ENCODE measurements at places on chromosomes 6 and 20.

- DNase-seq, result no peak
These were observed 122.7 kb upstream of the RNF24 start for GRCh38 chr20:4138056-4138455.

DNA sequence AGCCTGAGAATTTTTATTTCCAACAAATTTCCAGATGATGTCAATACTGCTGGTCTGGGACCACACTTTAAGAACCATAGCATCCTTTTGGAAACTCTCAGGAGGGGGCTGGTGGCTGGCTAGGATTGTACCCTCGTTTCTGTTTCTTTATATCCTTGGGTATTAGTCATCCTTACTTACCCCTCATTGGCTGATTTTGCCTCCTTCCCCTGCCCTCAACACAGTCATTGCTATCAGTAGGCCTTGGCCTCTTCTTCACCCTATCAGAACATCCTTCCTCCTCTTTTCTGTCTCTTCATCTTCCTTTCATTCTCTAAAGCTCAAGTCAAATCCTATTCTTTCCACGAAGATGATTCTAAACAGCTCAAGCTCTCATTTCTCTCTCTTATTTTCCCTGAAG lies 148.5 kb downstream of the ELOVL4 start:
- DNase-seq, result no peak

DNA sequence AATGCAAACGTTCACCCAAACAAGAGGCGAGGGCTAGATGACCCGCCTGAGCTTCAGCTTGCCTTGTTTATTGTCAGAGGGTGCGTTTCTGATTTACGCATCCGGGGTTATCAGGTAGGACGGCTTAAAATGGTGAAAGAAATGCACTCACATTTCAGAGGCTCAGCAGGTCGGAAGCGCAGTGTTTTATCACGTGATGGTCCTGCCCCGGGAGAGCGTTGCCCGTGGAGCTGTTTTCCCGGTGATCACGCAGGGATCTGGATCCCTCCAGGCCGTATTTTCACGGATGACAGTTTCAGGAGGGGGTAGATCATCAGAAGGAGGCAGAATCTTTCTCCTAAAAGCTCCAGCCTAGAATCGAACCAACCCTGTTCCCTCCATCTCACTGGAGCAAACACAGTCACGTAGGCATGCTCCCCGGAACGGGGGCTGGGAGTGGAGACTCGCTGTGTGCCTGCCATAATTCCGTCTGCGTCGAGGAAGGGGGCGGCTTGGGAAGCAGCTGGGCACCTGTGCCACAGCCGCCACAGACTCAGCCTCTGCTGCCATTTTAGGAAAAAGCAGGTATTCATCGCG lies 121.7 kb downstream of the SMOC2 start:
- no peak for DNase-seq

DNA sequence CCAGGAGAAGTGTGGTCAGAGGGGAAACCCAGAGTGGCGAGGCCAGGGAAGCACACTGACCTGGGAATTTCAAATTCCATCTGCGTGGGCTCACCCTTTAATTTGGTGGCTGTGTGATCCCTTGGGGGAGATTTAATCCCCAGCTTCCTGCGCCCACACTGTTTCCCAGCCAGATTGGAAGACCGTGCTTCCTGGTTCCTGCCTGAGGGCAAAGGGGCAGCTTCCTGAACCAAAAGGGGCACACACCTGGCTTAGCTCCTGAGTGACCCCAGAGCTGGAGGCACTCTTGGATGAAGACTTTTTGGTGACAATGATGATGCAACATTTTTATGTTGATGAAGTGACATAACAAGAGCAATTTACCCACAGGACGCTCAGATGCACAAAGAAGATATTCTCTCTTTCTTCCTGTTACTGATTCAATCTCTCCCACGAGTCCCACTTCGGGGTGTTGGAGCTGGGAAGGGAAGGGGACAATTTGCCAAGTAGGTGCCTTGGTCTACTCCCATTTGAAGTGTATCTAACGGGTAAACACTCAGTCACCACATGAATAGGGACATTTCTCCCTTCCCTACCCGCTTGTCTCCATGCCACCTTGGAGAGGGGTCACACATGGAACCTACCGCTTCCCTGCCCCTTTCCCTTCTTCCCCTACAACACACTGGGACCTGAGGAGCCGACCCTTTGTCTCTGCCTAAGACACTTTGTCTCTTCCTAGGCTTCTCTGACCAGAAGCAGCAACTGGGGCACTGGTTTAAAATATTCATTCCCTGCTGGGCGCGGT lies 28.6 kb upstream of the CDKN1A start:
- DNase-seq, result no peak

GRCh38 chr6:128204616-128205015 lies 303.8 kb upstream of the THEMIS start:
- no peak for DNase-seq

- DNase-seq, result peak; percentile 17
These were observed 472 bp upstream of the PAQR8 start for GRCh38 chr6:52361414-52361944.

GRCh38 chr20:44039147-44039546 lies 124.5 kb downstream of the TOX2 start:
- DNase-seq, result no peak

- DNase-seq, result no peak
These were observed 132.9 kb upstream of the MYLIP start for GRCh38 chr6:15996030-15996429.

DNA sequence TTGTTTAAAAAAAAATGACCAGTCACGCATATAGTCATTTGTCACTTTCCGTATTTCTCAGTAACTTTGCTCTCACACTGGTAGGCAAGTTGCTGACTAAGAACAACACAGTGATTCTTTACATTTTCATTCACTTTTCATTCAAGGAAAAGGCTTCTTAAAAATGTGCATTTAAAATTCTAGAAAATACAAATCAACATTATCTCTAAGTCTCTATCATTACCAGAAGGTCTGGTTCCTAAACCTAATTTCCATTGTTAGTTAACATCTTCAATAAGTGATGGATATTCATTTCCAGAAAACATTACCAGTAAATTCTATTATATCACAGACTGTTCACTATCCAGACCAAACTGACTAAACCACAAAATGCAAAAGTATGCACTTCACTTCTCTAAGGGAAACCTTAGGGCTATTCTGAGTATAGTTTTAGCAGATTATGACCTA lies 115.3 kb downstream of the AHI1 start:
- no peak for DNase-seq

GRCh38 chr6:27327023-27327738 lies 15.1 kb upstream of the POM121L2 start:
- no peak for DNase-seq

DNA sequence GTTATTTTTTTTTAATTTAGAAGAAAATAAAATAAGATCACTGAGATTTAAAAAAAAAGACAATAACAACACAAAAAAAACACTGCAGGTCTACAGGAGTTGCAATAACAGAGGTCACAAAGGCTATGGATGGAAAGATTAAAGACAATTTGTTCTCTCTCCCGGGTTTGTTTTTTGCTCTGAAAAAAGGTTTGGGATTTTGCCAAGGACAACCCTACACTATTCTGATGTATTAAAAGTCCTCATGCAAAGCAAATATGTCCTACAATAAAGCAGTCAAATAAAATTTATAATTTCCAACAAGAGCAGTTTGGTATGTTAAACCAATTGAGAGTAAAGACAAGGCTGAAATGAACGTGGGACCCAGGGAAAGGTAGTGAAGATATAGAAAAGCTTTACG lies 55.6 kb downstream of the PTPRK start:
- DNase-seq, result no peak

GRCh38 chr6:87897663-87898062 lies 150.0 kb upstream of the SPACA1 start:
- DNase-seq, result no peak

GRCh38 chr6:142760152-142760551 lies 184.8 kb downstream of the HIVEP2 start:
- DNase-seq, result no peak

- DNase-seq, result peak; percentile 63
These were observed at the start of gene MAP7 for GRCh38 chr6:136550330-136551071. Gene MAP7 (minus strand): TSS chr6:136550422. CDS start chr6:136550408, 14 bp downstream.

GRCh38 chr6:10101551-10102252 lies 313.2 kb downstream of the TFAP2A start:
- no peak for DNase-seq

DNA sequence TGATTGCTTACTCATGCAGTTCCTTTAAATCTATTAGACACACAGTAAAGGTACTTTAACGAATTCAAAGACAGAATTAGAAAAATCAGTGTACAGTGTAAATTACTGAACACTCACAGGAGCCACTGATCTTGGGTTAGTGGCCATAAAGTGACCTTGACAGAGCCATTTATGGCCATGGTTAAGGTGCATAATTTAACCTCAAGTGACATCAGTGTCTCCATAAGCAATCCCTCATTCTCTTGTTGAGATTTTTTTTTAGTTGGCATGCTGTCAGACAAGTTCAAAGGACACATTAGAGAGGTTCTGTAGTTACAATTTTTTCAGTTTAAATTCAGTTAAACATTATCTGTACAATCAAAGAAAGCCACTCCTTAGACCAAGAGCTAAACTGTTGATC lies 334.4 kb downstream of the KHDRBS2 start:
- no peak for DNase-seq

- DNase-seq, result no peak
These were observed 1.9 kb upstream of the PTPN1 start for GRCh38 chr20:50508171-50508755.

- DNase-seq, result no peak
These were observed 58.9 kb downstream of the ID4 start for GRCh38 chr6:19895866-19896692.

DNA sequence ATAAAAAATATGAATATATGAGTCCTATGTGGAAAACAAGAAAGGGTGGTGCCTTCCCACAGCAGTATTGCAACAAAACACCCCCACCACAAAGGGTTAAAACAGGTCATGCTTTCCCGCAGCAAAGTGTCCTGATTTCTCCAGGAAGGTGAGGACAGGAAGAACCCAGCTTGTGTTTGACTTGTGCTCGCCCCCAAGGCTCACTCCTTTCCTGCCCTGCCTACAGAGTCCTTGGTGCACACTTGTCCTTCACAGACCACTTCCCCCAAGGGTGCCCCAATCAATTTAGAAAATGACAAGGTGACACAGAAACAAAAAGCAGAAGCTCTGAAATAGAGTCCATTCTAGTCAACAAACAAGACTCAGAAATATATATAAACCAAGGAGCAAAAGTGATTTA lies 237.4 kb downstream of the PTPRK start:
- DNase-seq, result no peak

DNA sequence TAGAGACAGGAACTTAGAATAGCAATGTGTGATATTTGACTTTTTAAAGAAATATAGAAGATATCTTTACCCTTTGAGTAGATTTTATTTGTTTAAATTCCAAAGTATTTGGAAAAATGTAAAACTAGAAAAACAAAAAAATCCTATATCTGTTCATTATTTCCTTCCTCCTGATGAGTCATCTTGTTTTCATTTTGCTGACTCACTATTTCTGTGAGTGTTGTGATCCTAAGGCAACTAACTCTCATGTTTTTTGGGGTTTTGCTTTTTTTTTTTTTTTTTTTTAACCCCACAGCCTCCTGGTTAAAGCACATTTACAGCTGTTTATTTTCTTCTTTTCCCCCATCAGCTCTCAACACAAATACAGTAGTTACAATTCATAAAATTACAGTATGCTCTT lies 37.8 kb upstream of the THEMIS start:
- no peak for DNase-seq

DNA sequence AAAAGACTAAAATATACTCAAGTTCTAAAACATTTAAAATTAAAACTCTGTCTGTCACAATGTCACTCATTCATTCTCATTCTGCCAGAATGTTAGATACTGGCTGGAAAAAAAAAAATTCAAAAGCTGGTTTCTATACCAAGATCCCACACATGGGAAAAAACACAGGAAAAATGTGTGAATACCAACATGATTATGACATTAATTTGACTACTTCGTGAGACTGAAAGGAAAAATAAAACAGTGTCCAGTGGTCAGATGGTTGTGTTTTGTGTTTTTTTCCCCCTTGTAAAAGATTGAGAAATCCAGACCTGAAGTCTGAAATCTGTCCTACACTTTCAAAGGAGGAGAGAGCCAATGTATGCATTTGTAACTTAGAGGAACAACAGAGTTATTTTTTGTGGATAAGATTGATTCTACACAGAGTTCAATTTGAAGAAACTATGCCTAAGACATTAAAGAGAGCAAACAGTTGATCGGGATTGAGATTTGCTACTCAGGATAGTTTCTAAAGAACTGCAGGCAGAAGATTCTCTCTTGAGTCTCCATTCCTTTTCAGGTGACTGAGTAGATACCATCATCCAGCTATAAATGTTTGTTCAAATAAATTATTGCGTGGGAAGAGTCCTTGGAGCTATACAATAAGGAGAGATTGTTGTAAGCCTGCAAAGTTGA lies 39.2 kb upstream of the TXLNB start:
- DNase-seq, result no peak

DNA sequence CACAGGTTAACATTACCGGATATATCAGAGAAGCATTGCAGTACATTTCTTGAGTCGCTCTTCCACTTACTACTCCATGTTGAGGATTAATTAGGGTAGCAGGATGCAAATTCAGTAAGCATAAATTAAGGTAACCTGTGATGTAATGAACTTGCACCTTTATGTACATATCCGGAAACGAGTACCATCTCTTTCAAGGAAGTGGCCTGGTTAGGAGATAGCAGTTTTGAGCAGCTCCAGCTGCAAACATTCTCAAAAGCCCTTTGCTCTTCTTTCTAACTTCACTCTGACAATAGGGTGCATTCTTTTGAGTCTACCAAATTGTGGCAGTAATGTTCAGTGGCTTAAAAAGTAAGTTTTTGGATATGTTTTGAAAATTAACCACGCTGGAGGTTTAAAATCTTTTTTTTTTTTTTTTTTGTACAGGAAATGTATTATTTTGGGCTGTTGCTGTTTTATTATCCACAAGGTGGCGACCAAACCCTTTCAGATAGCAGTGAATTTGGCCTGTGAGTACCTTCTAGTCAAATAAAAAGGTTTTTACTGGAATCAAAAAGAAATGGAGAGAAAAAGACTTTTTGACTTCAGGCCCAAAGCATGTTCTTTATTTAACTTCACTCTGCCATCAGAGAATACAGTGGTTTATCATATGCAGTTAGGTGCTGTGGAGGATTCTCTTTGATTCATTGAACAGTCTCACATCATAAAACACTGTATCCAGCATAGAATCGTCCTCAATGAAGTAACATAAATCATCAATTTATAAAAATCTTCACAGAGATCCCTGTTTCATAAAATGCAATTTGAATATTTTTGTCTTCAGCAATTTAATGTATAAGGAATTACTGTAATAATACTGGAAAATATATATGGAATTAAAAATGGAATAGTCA lies 8.9 kb downstream of the FAM217B start:
- peak; percentile 34 for DNase-seq
